Sigmoid colon (tissue), 7 donors: ENCODE measurements at places on chromosomes 2 and 18. TPM values are rescaled to one million over a fixed set of nuclear protein-coding genes. Genes with fewer than 3 reads are reported as not detected.

LRRC30 gene
- not detected for total RNA-seq

SULT1C2 gene
- total RNA-seq = not detected

DSG4 gene
- total RNA-seq = not detected

ECEL1 gene
- total RNA-seq = 0.71 TPM

REG1B gene
- not detected for total RNA-seq

EGR4 gene
- total RNA-seq = not detected

HOXD12 gene
- not detected for total RNA-seq

RGPD3 gene
- 0.36 TPM for total RNA-seq

CFAP221 gene
- total RNA-seq = not detected

- no peak for DNase-seq
Measured at GRCh38 chr2:439077-439476, 151.2 kb upstream of the ALKAL2 start.

DNA sequence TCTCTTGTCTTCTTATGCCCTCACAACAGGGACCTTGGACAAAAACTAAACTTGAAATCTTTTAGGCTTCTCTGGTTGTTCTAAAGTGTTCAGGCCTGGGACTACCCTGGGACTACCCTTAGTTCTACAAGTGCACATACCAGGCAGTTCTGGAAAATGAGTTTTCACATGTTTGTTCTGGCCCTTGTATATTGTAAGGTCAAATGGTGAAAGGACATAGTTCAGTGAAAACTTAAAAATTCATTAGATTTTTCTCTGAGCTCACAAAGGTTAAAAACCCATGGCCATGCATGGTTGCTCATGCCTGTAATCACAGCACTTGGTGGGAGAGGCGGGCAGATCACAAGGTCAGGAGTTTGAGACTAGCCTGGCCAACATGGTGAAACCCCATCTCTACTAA lies 875.5 kb upstream of the FAM98A start:
- no peak for DNase-seq

GRCh38 chr2:201580486-201580885 lies 62.8 kb downstream of the TMEM237 start:
- DNase-seq = no peak

DNA sequence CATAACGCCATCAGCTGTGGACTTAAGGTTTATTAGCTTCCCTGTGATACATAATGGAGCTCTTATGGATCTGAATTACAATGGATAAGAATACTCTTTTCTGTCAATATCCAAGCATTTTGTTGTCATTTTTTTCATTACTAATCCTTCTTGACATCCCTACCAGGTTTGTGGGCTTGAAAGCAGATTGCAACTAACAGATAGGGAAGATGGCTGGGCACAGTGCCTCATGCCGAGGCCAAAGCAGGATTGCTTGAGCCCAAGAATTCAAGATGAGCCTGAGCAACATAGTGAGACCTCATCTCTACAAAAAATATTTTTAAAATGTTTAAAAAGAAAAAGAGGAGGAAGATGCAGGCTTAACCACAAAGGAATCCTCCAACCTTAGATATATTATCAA lies 42.4 kb downstream of the ASXL2 start:
- no peak for DNase-seq

DNA sequence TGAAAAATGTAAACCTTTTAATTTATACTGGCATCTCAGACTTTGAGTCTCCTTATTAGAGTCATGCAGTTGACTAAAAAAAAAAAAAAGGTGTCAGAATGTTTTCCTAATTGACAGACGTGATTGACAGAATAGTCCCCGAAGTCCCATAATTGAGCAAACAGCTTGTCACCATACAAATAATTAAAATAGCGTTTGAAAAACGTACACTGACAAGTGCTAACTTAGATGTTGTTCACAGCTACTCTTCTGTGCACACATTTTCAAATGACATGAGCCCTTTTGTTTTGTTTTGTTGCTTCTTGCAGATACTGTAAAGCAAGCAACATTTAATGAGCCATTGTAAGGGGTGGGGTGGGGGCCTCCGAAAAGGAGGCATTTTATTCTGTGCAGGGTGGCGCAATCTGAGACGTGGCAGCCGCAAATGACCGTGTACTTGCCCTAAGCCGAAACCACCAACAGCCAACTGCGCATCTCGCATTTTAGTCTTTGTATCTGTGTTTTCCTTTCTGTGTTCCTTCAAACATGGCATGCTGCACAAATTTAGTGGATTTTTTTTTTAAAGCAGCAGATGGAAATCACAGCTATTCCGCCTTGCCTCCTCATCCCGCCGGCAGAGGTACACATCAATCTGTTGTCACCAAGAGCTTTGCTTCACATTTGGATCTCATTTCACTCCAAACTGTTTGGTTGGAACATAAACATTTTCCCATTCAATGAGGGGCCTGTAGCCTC lies 52.4 kb downstream of the LPIN1 start:
- no peak for DNase-seq

GRCh38 chr2:20224716-20225293 lies at the start of gene SDC1:
TSS of gene SDC1 (minus strand) at chr2:20225130. CDS start at chr2:20224867, 263 bp downstream.
- peak; percentile 63 for DNase-seq

DNA sequence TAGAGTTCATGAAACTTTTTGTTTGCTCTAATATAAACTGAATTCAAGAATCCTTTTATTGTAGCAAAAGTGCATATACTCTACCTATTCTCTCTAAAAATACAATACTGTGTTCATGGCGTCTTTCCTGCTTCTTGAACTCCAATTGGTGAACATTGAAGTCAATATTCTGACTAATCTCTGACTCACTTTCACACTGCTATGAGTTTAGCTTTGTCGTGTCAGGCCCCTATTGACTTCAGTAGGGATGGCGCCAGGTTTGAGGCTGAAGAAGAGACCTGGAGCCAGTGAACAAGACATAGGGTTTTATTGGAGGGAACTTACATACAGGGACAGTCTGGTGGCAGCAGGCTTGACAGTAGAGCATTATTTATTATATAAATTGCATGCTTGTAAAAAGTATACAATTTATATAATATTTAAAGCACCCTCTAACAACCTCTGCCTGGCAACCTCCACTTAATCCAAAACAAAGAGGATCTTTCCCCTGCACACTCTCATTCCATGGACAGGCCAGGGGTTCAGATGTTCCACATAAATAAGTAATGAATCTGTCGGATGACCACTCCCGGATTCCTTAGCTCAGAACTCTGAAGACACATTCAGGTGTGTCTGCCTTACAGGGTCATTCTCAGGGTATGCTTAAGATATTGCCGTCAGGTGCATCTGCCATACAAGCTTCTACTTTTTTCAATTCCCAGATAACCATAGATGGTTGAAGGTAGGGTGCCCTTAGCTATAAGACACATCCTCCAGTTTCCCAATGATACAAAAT lies 141.0 kb downstream of the CERS6 start:
- no peak for DNase-seq

DNA sequence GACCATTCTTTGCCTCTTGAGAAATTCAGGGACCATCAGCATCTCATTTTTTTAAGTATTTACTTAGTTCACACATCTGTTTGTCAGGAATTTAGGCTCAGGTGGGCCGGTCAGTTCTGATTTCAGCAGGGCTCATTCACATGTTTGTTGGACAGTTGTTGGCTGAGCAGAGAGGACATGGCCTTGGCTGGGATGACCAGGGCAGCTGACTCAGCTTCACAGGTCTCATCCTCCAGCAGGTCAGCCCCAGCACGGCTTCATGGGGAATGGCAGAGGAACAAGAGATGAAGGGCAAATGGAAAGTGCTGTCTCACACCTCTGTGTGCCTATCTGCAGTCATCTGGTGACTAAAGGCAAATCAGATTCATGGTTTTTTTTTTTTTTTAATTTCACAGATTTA lies 136.1 kb upstream of the TMEM200C start:
- no peak for DNase-seq

- DNase-seq = no peak
Measured at GRCh38 chr18:51009072-51009471, 20.9 kb upstream of the SMAD4 start.

GRCh38 chr2:121390082-121390692 lies 105.2 kb upstream of the TFCP2L1 start:
- DNase-seq = no peak
